Cardiac fibroblast (primary cell): ENCODE measurements at places on chromosomes 3 and 15.

DNA sequence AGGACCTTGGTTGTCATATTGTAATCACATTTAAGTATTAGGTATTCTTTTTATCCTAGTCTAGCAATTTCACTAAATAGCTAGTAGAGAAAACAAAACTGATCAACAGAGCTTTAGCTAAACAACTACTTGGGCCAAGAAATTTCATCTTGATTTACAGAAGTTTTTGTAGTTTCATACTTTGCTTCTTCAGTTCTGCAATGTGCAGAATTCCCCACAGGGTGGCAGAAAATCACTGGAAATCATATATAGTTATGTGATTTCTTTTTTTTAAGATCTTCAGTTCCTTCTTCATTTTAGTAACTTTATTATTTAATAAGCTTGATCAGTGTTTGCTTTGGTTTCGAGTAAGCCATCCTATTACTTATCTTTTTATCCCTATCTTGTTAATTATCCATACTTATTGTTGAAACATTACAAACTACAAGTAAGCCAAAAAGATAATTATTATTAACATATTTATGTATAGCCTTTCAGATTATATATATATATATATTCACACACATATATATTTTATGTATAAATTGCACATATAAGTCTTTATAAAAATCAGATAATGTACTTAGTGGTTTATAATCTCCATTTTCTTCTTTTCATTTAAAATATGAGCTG, 2.2 kb upstream of the BNIP2 start:
- DNase-seq, result peak; percentile 76

GRCh38 chr15:56892659-56893363, 25.6 kb upstream of the TCF12 start:
- DNase-seq, result no peak

DNA sequence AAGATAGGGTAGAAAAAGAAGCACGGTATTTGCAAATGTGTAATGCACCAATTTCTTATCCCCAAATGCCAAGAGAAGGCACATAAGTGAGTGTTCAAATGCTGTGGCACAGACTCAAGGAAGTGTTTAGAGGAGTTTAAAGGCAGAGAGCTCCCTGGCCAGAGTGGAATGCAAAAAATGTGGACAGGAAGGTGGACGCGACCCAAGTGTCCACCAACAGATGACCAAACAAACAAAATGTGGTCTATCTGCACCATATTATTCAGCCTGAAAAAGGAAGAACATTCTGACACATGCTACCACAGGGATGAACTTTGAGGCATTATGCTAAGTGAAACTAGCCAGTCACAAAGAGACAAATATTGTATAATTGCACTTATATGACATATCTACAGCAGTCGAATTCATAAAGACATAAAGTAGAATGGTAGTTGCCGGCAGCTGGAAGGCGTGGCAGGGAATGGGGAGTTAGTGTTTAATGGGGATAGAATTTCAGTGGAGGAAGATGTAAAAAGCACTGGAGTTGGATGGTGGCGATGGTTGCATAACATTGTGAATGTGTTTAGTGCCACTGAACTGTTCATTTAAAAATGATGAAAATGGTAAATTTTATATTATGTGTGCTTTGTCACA, 126.6 kb downstream of the SRGAP3 start:
- DNase-seq, result no peak

DNA sequence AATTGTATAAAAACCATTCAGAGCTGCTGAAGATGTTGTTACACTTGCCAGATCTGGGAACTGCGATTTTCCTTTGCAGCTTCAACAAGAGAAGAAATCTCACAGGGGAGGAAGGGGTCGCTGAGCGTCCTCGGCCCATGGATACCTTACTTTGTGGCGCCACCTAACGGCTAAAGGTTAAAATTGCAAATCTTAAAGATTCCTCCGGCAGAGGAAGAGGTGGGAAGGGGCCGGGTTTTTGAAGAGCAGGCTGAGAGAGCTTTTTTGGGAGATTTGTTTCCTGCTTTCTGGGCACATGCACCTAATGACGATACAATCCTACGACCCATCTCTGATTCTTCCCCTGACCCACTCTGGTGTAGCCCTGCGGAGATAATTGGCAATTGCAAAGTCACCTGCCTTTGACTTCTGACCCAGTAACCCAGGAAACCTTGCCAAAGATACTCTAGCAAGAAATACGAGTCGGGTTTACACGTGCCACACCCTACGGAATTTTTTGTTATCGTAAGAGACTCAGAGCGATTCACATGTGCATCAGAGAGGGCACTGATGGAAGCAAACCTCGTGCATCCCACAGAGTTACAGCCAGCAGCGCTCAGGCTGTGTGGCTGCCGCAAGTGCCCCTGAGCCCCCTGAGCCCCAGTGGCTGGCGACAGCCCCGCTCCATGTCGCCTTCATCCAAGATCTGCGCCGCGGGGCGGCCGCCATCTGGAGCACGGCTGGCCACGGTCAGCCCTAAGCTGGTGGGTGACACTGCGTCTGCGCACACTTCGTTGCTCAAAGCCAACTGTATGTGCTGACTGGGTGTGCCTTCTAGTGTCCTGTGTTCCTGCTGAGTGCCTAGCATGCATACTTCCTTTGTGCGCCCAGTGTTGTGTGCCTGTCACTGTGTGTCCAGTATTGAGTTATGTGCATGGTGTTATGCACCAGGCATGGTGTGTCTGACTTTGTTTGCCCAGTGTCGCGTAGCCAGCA, 55.2 kb upstream of the CHRNA7 start:
- peak; percentile 18 for DNase-seq

GRCh38 chr15:63968700-63969099, 77.6 kb downstream of the DAPK2 start:
- no peak for DNase-seq

GRCh38 chr3:23174426-23175039, 28.6 kb upstream of the UBE2E2 start:
- DNase-seq, result peak; percentile 11

GRCh38 chr15:89104172-89104564, 15.9 kb downstream of the ABHD2 start:
- DNase-seq, result peak; percentile 93

DNA sequence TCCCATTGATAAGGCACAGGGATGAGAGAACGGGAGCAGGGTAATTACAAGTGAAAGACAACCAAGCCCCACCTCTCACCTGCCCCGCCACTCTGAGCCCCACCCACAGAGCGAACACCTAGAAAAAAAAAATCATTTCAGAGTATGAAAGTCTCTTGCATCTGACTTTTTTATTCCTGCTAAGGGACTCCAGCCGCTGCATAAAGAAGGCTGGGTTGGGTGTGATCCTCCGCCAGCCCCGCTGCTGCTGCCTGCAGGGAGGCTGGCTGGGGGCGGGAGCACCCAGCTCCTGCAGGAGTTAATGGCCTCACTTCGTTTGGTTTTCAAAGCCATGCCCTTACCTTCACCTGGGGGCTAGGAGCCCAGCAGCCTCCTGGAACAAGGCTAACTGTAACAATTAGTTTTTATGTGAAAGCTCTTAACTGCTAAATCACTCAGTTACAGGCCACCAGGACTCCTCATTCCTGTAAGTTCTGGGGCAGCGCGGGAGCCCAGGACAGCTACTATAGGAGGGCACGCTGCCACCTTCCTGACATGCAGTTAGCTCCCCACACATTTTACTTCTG, 78.0 kb upstream of the SNRPA1 start:
- DNase-seq, result no peak

DNA sequence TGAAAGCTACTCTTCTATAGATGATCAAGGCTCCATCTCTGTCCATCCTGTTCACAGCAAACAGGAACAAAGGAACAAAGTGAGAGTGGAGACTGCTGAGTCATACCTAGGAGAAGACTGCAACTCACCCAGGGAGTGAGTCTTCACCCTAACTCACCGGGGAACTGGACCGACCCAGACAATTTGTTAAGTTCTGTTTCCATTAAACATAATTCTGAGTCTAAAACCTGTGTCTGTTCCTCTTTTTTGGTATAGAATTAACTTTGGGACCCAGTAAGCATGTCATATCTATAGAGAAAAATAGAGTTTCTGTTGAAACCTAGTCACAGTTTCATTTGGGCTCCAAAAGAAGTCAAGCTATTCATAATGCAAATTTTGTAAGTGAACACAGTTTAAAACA, 21.6 kb downstream of the CCDC80 start:
- DNase-seq, result no peak

DNA sequence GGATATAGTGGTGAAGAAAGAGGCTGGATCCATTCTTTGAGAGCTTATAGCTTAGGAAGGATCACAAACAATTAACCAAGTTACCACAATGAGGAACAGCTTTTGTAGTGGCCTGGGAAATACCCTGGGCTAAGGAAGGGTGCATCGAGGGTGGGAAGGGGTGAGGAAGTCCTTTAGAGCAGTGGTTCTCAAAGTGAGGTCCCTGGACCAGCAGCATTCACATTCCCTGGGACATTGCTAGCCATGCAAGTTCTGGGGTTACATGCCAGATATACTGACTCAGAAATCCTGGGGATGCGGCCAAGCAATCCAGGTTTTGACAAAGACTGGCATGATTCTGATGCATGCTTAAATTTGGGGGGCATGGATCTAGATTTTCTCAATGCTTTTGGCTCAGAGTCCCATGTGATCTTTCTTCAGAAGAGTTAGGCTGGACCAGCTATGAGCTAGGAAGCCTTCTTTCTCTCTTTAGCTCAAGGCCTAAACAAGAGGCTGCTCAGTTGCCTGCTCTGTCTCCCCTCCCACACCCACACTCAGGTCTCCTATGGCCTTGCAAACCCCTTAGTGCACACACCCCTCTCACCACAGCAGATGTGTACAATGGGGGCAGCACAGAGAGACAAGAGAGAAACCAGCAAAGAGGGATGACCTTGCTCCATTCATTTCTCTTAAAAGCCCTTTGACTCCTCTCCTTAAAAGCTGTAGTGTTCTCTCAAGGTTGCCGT, 1.8 kb upstream of the CCR1 start:
- no peak for DNase-seq

DNA sequence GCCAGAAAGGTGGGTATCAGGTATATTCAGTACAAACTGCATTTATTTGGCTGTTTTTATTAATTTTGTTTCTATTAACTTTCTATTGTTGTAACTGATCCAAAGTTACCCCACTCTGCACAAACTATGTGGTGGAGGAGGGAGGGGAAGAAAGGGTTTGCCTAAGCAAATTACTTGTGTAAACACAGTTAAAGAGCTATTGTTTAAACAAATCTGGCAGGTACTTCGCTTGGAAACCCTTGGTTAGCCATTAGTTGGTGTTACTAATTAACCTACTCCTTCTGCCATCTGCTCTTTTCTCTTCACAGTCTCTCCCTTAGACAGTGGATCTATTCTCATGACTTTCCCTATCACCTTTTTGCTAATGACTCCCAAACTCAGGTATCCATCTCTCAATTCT, 328.4 kb upstream of the NECTIN3 start:
- DNase-seq, result no peak

GRCh38 chr3:191922570-191922969, 461.6 kb downstream of the PYDC2 start:
- DNase-seq, result no peak

GRCh38 chr3:39140341-39140971, 12.9 kb downstream of the CSRNP1 start:
- DNase-seq, result no peak

- DNase-seq, result no peak
Measured at GRCh38 chr15:48469271-48469670, 138.0 kb downstream of the DUT start.

GRCh38 chr15:32952901-32953532, 235.2 kb downstream of the GREM1 start:
- peak; percentile 27 for DNase-seq

DNA sequence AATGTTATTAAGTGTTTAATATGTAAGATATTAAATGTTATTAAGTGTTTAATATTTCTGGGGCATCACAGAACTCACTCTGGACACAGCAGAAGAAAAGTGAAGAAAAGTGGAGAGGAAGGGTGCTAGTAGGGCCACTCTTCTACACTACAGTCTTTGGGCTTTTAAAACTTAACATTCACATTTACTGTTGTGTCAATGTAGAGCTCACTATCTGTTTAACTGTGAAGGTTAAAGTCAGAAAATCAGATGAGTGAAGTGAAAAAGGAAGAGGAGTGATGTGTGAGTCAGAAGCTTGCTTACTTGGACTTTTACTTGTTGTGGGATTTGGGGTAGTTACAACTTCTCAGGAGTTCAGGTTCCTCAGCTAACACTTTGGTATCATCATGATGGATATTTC, 145.3 kb upstream of the DNAJC19 start:
- no peak for DNase-seq

DNA sequence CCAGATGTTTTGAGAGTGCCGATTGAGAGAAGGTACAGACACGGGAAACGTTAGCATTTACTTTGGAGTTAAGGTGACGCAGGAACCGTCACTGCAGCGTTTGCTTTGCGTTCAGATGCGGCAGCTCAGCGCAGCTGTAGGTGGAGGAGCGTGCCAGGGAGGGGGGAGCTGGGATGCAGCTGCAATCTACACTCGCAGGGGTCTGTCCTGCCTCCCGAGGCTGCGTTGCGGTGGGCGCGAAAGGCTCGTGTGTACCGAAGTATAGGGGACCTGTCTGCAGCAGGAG, 425 bp upstream of the FYTTD1 start:
- peak; percentile 49 for DNase-seq

GRCh38 chr3:158167737-158168557, 58.1 kb downstream of the RSRC1 start:
- peak; percentile 98 for DNase-seq

- DNase-seq, result no peak
Measured at GRCh38 chr3:128083396-128083795, 31.2 kb downstream of the SEC61A1 start.

DNA sequence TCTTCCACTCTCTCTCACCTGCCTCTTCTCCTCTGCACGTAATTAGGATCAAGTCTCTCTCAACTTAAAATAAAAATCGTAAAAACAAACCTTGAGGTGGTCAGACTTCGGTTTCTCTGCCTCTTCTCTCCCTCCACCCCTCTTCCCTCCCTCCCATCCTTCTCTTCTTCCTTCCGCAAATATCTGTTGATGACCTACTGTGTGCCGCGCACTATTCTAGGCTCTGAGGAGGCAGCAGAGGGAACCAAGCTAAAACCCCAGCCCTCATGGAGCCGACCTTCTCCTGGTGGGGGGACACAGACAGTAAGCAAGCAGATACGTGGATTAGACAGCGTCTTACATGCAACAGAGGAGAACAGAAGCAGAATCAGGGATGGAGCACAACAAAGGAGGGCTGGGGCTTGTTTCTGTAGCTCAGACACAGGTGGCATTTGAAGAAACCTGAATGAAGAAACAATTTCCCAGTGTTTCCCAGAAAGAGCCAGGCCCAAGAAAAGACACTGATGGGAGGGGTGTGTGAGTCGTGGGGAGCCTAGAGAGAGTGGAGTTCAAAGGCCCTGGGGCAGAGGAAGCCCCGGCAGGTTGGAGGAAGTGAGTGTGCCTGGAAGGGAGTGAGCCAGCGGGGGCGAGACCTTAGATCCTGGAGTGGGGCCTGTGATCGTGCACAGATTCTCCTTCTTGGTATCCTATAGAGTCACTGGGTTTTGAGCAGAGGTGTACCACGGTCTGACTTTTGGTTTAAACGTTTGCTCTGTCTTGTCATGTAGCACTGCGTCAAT, 80.5 kb downstream of the TOP2B start:
- no peak for DNase-seq

DNA sequence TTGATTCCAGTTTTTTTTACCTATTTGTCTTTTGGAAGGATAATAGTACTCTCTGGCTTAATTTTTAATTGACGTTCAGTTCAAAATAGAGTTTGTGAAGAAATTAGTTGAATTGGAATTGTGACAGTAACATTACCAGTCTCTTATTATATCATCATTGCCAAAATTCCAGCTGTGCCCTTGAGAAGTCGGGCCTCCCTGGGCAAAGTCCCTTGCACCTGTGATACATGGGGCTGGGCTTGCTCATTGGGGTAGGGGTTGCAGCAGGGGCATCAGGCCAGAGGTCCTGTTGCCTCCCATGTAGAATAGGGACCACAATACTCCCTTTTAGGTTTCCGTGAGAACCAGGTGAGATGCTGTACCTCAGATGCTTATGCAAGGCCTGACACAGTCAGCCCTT, 27.9 kb upstream of the APEH start:
- DNase-seq, result no peak

GRCh38 chr3:175192536-175192935, 333.4 kb downstream of the NAALADL2 start:
- peak; percentile 74 for DNase-seq
